ENCODE measurements at places on chromosomes 3 and 15.

DNA sequence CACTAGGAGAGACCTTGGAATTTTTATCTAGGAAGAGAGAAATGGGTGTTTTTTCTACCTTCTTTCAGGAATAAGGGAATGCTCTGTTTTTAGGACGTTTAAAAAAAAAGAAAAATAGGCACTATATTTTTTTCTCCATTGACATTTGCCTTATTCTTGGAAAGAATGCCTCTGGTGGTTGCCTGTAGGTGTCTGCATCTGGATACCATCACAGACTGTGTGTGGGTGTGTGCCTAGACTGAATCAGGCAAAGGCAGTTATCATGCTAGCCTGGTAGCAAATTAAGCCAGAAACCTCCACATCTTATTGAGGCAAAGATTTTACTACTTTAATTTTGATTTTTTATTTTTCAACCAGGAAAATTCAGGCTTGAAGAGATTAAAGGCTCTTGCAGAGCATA, 513.6 kb upstream of the KCNMB2 start:
- no peak for DNase-seq

DNA sequence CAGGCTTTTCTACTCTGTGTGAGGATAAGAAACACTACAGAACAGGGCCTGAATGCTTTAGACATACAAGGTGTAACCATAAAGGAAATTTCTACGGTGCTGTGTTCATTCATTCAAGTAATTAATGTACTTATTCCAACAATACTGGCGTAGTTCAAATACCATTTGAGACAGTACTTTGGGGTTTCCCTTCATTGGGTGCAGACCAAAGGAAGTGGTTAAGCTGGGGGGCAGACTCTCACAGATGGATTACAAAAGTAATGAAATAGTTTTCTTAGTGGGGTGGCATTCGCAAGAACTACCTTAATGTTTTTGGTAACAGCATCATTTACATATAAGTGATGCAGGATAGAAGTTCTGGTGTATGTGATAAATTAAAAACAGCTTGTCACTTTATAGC, 65.9 kb downstream of the BTD start:
- no peak for DNase-seq

GRCh38 chr3:100538339-100538706, 45.9 kb downstream of the TMEM45A start:
- no peak for DNase-seq

GRCh38 chr3:72604328-72604727, 243.9 kb downstream of the SHQ1 start:
- DNase-seq: no peak

- no peak for DNase-seq
Measured at GRCh38 chr15:82018201-82018600, 27.6 kb downstream of the MEX3B start.

DNA sequence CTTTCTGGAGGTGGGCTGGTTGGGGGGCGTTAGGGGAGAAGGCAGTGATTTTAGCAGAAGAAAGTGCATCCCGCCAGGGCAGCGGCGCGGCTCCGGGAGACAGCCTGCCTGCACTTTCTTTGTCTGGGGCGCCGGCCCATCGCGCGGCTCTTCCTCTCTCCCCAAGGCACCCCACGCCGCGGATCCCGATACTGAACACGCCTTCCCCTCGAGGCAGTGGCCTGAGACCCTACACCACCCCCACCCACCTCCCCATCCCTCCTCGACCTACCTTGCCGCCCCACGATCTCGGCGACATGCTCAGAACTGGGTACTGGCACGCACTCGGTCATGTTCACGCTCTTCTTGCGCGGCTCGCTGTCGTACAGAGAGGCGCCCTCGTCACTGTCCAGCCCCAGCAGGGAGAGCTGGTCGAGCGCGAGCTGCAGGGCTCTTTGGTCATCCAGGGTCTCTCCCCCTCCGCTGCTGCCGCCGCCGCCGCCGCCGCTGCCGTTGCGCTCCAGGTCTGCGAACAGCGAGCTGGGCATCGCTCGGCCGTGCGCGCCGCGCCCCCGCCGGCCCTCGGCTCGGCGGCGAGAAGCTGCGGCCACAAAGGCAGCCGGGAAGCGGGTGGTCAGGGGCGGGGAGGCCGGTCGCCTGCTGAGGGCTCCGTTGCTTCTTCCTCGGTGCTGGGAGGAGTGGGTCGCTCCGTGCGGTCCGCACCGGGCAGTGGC, 483 bp downstream of the MEX3B start:
- DNase-seq: no peak

- DNase-seq: no peak
Measured at GRCh38 chr3:107068980-107069379, 308.3 kb upstream of the CCDC54 start.

Data from activated CD8-positive, alpha-beta memory T cell treated with anti-CD3 and anti-CD28 coated beads for 1 hour (primary cell).